ENCODE measurements at places on chromosomes 4 and X. TPM values are rescaled to one million over a fixed set of nuclear protein-coding genes. Genes with fewer than 3 reads are reported as not detected.

DNA sequence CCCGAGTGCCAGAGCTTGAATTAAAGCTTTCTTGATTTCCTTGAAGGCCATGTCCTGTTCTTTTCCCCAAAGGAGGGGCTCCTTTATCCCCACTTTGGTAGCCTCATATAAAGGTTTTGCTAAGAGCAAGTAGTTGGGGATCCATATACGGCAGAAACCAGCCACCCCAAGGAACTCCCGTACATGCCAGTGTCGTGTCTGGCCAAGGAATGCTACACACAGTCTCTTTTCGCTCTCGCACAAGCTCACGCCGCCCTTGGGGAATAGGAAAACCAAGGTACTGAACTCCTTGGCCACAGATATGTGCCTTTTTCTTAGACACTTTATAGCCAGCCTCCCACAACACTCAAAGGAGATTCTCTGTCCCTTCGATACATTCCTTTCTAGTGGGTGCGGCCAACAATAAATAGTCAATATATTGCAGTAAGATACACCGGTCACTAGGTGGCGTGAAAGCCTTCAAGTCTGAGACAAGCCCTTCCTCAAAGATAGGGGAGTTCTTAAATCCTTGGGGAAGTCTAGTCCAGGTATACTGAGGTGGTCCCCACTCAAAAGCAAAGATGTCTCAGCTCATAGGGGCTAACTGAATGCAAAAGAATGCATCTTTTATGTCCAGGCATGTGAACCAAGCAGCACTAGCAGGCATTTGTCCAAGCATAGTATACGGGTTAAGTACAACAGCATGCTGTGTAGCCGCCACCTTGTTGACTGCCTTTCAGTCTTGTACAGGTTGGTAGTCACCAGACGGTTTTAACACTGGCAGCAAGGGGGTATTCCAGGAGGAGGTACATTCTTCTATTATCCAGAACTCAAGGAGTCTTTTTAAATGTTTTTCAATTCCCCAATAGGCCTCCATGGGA lies 57.8 kb upstream of the XAGE1B start:
- no peak for DNase-seq

The NR0B1 gene
- not detected for total RNA-seq

- no peak for DNase-seq
Measured at GRCh38 chrX:70196961-70197720, 19.9 kb downstream of the DGAT2L6 start.

The ALB gene
- not detected for total RNA-seq

GRCh38 chrX:110167952-110168451 lies 149.9 kb downstream of the AMMECR1 start:
- DNase-seq: no peak

The NDNF gene
- 5.1 TPM for total RNA-seq

DNA sequence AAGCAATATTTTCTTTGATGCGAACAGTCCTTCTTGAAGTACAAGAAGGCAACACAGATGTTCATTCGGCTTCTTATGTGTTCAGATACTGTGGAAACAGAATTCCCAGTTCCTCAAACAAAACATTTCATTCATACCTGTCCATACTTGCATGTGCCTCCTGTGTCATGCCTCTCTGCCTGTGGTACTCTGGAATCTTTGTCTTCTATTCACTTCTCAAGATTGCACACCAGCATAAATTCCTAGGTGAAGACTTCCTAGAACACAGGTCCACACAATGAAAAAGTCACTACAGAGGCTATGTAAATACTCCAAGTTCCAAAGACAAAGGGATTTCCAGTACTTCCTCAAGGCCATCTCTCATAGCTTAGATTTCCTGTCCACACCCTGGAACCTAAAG lies 367.2 kb downstream of the AFF2 start:
- no peak for DNase-seq

GRCh38 chr4:85637778-85638177 lies 162.8 kb downstream of the ARHGAP24 start:
- no peak for DNase-seq

DNA sequence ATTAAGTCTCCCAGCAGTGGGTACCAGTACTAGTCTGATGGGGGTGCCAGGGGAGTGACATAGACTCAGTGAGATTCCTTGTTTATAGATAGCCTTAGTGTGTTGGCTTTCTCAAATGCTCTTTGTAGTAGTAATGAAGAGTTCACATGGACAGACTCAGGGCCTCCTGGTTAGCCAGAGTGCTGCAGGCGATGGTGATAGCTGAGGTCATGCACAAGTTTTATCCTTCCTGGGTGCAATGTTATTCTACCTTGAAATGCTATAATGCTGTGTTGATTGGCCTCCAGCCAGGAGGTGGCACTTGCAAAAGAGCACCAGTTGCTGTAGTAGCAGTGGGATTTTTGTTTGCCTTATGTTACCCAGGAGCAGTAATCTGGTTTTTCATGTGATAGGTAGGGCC lies 35.5 kb upstream of the ADH4 start:
- no peak for DNase-seq

DNA sequence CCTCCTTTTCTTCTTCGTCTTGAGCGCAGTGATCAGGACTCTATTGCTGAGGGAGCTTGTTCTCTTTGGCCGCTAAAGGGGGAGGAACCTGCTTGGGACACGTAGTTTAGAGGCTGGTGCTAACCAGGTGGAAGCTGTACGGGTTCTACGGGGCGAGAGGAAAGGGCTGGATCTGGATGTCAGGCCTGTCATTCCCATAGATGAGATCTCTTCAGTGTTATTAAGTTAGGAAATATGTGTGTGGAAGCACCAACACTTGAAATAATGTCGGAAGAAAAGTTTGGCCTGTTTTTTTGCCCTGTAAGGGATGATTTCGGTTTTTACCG lies 643 bp downstream of the SRP72 start:
- DNase-seq: no peak

GRCh38 chr4:2135083-2135482 lies 76.0 kb downstream of the NAT8L start:
- DNase-seq: no peak

The FAM47A gene
- not detected for total RNA-seq

DNA sequence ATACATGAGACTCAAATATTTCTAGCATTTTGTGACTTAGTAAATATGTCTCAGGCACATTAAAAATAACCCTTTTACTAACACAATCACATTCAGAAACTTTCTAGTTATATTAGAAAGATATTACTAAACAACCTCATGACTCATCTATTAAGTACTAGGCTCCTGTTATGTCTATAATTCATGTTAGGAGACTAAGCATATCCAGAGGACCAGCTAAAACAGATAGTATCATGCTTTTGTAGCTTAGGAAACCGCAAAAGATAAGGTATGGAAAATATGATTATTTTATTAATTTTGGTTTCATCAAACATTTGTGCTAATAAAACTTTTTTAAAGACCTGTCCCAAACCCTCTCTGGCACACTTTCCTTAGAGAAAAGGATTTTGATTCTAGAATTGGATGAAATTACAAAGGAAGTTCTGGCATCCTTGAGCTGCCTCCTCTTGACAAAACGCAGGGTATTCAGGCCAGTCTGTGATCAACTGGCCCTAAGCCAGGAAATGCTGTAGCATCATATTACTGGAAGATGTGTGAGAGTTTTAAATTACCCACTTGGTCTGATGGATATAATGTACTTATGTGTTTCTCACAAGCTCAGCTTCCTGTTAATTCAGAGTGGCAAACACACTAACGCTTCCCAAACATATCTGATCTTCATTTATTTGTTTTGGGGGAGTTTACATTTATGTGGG lies 60.4 kb downstream of the NRK start:
- DNase-seq: no peak

DNA sequence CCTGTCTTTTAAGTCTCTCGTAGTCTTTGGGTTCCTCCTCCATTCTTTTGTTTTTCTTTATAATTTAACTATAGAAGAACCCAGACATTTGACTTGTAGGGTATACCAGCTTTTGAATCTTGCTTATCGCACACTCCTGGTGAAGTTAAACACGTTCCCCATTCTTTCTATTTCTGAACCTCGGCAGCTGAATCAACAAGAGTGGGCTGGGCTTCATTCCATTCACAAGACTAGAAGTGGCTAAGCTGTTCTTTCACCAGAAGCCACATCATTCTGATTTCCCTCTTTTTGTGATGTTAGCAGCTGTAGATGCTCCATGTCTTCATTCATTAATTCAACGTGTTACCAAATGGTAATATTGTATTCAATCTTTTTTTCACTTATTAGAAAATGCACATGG lies 167.9 kb downstream of the CORIN start:
- DNase-seq: no peak

DNA sequence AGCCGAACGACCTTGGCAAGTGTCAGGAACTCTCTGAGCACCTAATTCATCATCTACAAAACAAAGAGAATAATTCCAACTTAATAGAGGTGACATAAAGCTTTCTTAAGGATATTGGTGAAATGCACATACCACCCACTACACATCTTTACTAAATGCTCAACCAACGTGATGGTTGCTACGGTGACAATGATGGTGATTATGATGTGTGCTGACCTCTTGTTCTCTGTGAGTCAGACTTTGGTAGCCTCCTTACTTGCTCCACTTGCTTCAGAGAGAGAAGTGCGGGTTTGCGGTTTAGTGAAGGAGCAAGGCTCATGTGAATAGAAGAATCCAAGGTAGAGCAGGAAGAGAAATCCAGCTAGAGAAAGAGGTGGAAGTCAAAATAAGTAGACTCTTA lies 52.8 kb upstream of the CLNK start:
- DNase-seq: no peak

GRCh38 chr4:95546221-95546620 lies 2.6 kb downstream of the UNC5C start:
- no peak for DNase-seq

The SH3RF1 gene
- 27.9 TPM for total RNA-seq

DNA sequence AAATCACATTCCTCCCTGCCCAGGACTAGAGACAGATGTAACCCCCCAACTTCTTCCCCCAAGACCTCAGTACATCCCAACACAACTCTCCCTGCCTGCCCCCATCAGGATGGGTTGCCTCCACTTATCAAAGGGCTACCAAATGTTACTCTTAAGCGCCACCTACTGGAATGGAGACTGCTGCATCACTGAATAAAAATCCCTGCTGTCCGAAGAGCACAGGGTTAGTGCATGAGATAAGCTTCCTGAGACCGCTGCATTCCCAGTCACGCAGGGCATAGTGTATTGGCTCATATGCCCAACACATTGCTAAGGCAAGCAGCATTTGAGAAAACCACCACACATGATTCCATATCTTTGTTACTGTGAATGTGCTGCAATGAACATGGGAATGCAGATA lies 544.5 kb downstream of the PPP4R3C start:
- DNase-seq: no peak

GRCh38 chr4:95156452-95156765 lies 392.4 kb downstream of the UNC5C start:
- DNase-seq: no peak

DNA sequence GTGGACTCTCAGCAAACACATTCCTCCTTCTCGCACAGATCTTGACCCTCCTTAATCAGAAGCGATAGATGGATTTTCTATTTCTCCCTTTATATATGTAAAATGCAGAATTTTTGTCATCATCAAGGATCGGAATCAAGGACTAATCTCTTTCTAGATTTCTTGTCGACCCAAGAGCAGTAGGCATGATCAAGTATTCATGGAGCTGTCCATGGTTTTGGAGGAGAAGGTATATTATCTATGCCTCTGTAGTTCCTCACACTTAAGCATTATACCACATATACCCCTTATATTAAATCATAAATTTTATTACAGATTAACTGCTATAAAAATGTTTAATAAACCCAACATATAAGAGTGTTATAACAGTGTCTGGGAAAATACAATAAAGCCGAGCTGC lies 886.8 kb downstream of the NLGN4X start:
- no peak for DNase-seq

The ARHGEF6 gene
- 55.8 TPM for total RNA-seq

- DNase-seq: no peak
Measured at GRCh38 chr4:40916880-40917279, 167.1 kb downstream of the NSUN7 start.

DNA sequence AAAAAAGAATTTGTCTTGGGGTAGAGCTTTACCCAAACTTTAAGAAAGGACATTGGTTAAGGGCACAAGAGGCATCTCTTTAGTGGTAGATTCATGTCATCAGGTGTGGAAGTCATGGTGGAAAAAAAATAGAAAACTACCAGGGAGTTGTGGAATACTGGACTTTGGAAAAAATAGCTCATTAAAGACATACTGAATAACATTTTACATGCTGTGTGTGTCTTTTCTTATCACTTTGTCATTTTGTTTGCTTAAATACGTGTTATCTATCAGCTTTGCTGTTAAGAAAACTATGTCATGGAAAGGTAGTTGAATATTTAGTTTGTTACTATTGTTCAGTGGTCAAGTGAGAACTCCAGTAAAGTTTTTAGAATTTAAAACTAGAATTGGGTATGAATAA lies 147.0 kb downstream of the CCSER1 start:
- no peak for DNase-seq

The CENPVL3 gene
- not detected for total RNA-seq

GRCh38 chrX:7170898-7171297 lies 22.9 kb upstream of the PUDP start:
- DNase-seq: no peak

The EMCN gene
- total RNA-seq: 12.0 TPM

- no peak for DNase-seq
Measured at GRCh38 chr4:39037941-39038340, 5.7 kb upstream of the TMEM156 start.

The TCEAL5 gene
- total RNA-seq: 0.88 TPM

DNA sequence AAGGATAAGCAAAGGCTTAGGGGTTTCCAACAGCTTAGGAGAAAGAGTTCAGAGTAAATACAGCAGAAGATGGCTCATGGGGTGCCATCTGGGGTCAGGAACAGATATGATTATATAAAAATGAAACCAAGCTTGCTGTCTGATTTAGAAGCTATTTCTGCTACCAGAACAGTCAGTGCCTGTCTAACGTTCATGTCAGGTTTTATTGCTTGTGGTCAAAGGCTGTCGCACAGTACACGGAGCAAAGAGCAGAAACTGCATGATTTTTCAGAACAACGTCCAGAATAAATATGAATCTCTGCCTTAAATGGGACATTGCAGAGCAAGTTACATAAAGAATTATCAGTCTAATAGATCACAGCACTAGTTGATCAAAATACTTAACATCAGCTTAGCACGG lies 17.4 kb downstream of the CETN2 start:
- DNase-seq: no peak

- no peak for DNase-seq
Measured at GRCh38 chr4:6855692-6856297, 53.8 kb upstream of the TBC1D14 start.

GRCh38 chr4:174538876-174539250 lies 16.6 kb upstream of the HPGD start:
- DNase-seq: no peak

The TLR2 gene
- total RNA-seq: 51.7 TPM

GRCh38 chrX:40100537-40101429 lies 3.0 kb upstream of the BCOR start:
- no peak for DNase-seq

The FAM133A gene
- total RNA-seq: 0.15 TPM

The G3BP2 gene
- 92.6 TPM for total RNA-seq
